ENCODE measurements at places on chromosomes 1 and 21. TPM values are rescaled to one million over a fixed set of nuclear protein-coding genes. Genes with fewer than 3 reads are reported as not detected.

CCDC190 gene
- total RNA-seq: not detected

DCST1 gene
- 0.44 TPM for total RNA-seq

EFNA3 gene
- 1.6 TPM for total RNA-seq

TTLL10 gene
- total RNA-seq: 0.16 TPM

GNG4 gene
- total RNA-seq: 0.15 TPM

CLCNKB gene
- total RNA-seq: 0.33 TPM

TMEM240 gene
- 3.5 TPM for total RNA-seq

RBP7 gene
- 37.5 TPM for total RNA-seq

CD53 gene
- total RNA-seq: 72.6 TPM

Measured in breast epithelium (tissue), 4 donors.